ENCODE measurements at places on chromosomes 6 and 20.

- DNase-seq = no peak
Observed at GRCh38 chr6:130313206-130313605, 52.6 kb upstream of the TMEM200A start.

DNA sequence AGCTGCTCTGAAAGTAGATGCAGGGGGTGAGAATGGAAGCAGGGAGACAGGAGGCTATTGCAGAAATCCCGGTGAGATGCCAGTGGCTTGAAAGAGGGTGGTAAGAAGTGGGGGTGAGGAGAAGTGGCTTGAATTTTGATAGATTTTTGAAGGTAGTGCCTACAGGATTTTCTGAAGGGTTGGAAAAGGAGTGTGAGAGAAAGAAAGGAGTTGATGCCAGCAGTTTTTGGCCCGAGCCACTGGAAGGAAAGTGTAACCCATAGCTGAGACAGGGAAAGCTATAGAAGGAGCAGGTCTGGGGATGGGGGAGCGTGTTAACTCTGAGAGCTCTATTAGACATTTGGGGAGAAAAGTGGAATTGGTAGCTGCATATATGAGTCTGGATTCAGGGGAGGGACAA lies 9.7 kb downstream of the ARMC12 start:
- DNase-seq = no peak

- peak; percentile 73 for DNase-seq
Observed at GRCh38 chr6:31822036-31822821, 5.3 kb upstream of the HSPA1B start.

DNA sequence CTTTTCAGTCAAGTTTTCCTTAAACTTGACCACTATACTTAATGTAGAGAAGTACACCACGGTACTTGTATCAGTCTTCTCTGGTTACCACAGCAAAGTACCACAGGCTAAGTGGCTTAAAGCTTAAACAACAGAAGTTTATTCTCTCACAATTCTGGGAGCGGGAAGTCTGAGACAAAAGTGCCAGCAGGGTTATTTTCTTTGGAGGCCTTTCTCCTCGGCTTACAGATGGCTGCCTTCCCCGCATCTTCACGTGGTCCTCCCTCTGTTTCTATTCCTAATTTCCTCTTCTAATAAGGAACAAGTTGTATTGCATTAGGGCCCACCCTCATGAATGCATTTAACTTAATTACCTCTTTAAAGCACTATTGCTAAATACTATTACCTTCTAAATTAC lies 258.0 kb downstream of the PLCB1 start:
- DNase-seq = no peak

DNA sequence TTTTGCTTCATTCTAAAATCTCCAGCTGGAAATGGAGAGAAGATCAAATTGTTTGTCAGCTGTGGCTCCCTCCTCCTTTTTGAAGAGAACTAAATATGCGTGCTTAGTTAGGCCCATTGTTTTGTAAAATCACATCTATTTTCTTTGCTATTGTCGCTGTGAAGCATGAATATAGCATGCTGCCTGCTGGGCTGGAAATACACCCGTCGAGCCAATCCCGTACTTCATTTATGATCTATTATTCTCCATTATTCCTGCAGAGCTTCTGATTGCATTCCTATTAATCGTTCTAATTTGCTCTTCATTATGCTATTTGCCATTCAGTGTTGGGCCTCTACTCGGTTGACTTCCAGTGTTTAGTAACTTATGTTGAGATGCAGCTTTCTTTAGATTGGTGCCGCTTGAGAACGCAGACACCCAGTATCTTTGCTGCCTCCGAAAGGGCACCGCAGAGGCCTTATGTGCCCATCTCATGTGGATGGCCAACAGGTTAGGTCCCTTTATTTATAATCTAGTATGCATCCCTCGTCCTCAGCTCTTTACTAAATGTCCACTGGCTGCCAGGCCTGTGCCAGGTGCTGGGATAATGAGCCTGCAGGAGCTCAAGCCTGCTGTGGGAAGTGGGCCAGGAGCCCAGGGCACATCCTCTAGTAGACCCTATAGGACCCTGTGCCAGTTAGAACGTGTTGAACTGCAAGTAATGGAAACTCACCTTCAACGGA lies 45.6 kb downstream of the FAM50B start:
- no peak for DNase-seq

Data from RWPE2 (cell line).